ENCODE measurements at places on chromosomes 13 and 19. TPM values are rescaled to one million over a fixed set of nuclear protein-coding genes. Genes with fewer than 3 reads are reported as not detected.

NANOS3 gene
- polyA plus RNA-seq: not detected

CDC42EP5 gene
- 24.8 TPM for polyA plus RNA-seq

- no peaks in the 10 kb centered on the region for H3K4me1 ChIP-seq
- no peaks in the 10 kb centered on the region for H3K27me3 ChIP-seq
Measured at GRCh38 chr13:45257638-45258333, 56.9 kb upstream of the KCTD4 start.

DNA sequence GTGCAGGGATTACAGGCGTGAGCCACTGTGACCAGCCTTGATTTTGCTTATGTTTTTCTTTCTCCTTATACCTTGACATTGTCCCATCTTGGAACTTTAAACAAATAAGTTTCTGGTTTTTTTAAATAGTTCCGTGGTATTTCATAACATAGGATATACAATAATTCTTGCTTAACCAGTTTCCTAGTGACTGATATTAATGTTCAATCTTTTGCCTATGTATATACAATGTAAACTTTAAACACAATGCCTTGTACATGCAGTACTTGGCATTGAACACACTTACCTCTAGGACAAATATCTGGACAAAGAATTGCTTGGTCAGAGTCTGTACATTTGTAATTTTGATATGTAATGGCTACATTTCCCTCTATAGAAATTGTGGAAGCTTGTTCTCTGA lies 24.4 kb upstream of the SPACA4 start:
- peak overlapping the region; percentile 15 for H3K27ac ChIP-seq
- no peaks in the 10 kb centered on the region for H3K27me3 ChIP-seq
- H3K36me3 ChIP-seq: no peaks in the 10 kb centered on the region
- H3K4me3 ChIP-seq: no peak overlapping the region
- peaks cover 8% of the 10 kb centered on the region for H3K4me1 ChIP-seq
- peak; percentile 54 for DNase-seq

DNA sequence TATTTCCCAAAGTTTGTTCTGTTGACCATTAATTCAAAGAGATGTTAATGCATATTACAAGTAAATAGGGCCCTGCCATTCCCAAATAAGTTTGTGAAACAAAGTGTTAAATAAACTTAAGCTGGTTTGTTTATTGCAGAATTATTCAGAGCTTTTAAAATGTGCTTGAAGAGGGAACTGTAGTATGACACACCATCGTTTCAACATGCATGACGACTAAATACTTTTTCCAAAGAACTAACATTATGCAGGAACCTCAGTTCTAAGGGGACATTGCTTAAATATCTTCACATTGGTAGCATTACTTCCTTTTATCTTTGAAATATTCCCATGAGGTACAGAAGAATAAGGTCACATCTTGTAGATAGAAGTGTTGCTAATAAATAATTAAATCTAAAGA lies 14.6 kb downstream of the LHFPL6 start:
- no peaks in the 10 kb centered on the region for H3K27me3 ChIP-seq
- no peaks in the 10 kb centered on the region for H3K4me1 ChIP-seq
- DNase-seq: no peak
- H3K4me3 ChIP-seq: no peak overlapping the region
- no peak overlapping the region for H3K27ac ChIP-seq

DNA sequence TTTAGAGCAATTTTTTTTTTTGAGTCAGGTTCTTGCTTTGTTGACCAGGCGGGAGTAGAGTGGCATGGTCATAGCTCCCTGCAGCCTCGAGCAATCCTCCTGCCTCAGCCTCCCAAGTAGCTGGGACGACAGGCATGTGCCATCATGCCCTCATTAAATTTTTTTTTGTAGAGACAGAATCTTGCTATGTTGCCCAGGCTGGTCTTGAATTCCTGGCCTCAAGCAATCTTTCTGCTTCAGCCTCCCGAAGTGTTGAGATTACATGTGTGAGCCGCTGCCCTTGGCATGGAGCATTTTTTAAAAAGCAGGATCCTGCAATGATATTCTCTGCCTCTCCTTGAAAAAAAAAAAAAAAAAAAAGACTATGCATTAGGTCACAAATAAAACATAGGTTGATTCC lies 5.9 kb downstream of the GPR32 start:
- peaks cover 47% of the 10 kb centered on the region for H3K27me3 ChIP-seq
- no peak overlapping the region for H3K27ac ChIP-seq
- no peak for DNase-seq
- no peak overlapping the region for H3K4me3 ChIP-seq
- H3K36me3 ChIP-seq: no peaks in the 10 kb centered on the region
- H3K4me1 ChIP-seq: no peaks in the 10 kb centered on the region

DNA sequence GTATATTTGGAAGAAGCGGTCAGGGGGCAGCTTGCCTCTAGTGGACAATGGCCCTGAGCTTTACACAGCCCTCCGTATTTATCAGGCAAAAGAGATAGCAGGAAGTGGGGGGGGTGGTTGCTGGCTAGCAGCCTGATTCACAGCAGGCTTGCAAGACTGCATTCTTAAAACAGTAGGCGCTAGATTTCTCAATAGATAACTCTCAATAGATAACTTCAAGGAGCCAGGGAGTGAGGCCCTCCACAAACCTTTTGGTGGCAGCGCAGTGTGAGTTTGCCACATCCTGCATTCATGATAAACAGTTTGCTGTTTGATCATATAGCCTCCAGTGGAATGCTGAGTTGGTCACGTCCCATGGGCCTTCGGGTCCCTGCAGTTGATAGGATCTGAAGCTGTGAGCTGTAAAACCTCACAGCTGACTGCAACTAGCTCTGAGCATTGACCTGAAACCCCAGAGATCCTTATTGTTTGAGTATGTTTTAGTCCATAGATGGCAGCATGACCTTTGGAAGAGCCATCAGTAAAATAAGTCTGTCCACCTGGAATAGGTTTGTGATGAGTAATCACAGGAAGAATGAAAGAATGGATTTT lies 12.2 kb downstream of the FPR3 start:
- DNase-seq: no peak
- no peak overlapping the region for H3K27ac ChIP-seq
- no peaks in the 10 kb centered on the region for H3K4me1 ChIP-seq

Measured in stomach (tissue), 19 donors.